ENCODE measurements at places on chromosomes 7 and 10. TPM values are rescaled to one million over a fixed set of nuclear protein-coding genes. Genes with fewer than 3 reads are reported as not detected.

LRGUK gene
- 0.18 TPM for total RNA-seq

ST8SIA6 gene
- not detected for total RNA-seq

GRCh38 chr10:44850356-44850934, 60.7 kb upstream of the TMEM72 start:
- H3K36me3 ChIP-seq = no peaks in the 10 kb centered on the region
- no peak for DNase-seq
- H3K27ac ChIP-seq = no peak overlapping the region
- H3K27me3 ChIP-seq = no peaks in the 10 kb centered on the region
- H3K4me1 ChIP-seq = no peaks in the 10 kb centered on the region

DNA sequence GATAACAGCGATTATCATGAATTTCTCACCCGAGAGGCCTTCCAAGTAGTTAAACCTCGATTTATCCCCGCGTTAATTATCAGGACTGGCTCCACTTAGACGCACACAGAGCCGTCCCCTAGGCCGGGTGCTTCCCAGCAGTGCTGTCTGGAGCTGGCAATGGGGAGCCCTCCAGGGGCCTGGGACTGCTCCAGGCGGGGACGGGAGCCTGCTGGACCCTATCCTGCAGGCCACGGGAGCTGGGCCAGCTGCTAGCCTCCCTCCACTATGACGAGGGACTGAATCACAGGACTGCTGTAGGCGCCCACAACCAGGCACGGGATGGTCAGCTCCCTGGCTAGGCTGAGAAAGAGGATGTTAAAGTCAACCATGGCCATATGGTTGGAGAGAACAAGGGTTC, 229.1 kb downstream of the ELFN1 start:
- H3K27ac ChIP-seq = no peak overlapping the region
- peaks cover 2% of the 10 kb centered on the region for H3K4me1 ChIP-seq
- no peaks in the 10 kb centered on the region for H3K27me3 ChIP-seq
- no peak for DNase-seq
- no peak overlapping the region for H3K4me3 ChIP-seq

DNA sequence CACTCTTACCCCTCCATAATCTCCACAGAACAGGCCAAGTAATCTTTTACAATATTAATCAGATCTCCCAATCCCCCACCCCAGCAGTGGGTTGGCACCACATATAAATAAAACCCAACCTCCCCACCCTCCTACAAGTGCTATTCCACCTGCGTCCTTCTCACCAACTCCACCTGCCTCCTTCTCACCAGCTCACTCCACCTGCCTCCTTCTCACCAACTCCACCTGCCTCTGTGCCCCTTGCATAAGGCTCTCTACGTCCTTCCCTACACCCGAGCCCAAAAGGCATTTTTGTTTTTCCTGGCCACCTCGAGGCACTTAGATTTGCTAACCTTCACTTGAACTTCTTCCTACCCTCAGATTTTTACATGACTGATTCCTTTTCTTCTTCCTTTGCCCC, 89.7 kb downstream of the ATE1 start:
- H3K27me3 ChIP-seq = no peaks in the 10 kb centered on the region
- no peak overlapping the region for H3K27ac ChIP-seq
- DNase-seq = no peak
- H3K36me3 ChIP-seq = peaks cover 11% of the 10 kb centered on the region
- H3K4me1 ChIP-seq = peaks cover 3% of the 10 kb centered on the region

GRCh38 chr10:77305650-77306632, 331.7 kb downstream of the KCNMA1 start:
- no peaks in the 10 kb centered on the region for H3K4me1 ChIP-seq
- H3K4me3 ChIP-seq = no peak overlapping the region
- no peak overlapping the region for H3K27ac ChIP-seq
- no peak for DNase-seq
- H3K36me3 ChIP-seq = no peaks in the 10 kb centered on the region
- peaks cover 2% of the 10 kb centered on the region for H3K27me3 ChIP-seq

MTERF1 gene
- total RNA-seq = 16.8 TPM

DNA sequence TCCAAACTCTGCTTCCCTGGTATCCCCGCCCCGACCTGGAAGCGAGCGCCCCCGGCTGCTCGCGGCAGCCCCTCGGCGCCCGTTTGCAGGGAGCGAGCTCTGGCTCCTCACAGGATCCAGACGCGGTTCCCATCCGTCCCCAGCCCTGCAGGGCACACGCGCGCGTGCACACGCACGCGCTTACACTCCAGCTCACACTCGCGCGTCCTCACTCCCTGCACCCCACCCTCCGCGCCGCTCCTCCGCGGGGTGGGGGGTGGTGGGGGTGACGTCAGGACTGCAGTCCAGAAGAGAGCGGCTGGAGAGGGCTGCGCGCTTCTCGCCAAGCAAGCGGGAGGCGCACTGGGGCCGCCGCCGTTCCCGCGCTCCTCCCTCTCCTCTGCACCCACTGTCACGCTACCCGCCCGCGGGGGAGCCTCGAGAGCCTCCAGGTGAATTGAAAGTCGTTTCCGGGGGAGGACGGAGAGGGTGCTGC, 255.6 kb downstream of the OTUD1 start:
- peaks cover 6% of the 10 kb centered on the region for H3K4me1 ChIP-seq
- no peak overlapping the region for H3K27ac ChIP-seq
- peaks cover 48% of the 10 kb centered on the region for H3K27me3 ChIP-seq

DNA sequence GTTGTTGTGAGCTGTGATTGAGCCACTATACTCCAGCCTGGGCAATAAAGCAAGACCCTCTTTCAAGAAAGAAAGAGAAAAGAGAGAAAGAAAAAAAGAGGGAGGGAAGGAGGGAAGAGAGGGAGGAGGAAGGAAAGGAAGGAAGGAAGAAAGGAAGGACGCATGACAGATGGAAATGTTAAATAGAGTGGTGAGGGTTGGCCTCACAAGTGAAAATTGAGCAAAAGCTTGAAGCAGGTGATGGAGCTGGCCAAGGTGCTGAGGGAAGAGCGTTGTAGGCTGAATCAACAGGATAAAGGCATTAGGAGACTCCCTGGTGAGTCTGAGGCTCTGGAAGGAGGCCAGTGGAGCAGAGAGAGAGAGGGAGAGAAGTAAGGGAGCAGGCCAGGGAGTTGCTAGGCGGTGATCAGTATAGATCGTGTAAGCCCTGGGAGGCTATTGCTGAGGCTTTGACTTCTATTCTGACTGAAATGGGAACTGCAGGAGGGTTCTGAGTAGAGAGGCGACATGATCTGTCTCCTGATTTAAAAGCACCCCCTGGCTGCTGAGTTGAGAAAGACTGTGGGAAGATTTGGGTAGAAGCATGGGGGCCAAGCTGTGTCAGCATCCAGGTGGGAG, 26.5 kb upstream of the TMEM248 start:
- no peaks in the 10 kb centered on the region for H3K4me1 ChIP-seq
- H3K27me3 ChIP-seq = no peaks in the 10 kb centered on the region
- no peak overlapping the region for H3K27ac ChIP-seq
- DNase-seq = no peak

NEURL1 gene
- 1.1 TPM for total RNA-seq

HOGA1 gene
- not detected for total RNA-seq

DNA sequence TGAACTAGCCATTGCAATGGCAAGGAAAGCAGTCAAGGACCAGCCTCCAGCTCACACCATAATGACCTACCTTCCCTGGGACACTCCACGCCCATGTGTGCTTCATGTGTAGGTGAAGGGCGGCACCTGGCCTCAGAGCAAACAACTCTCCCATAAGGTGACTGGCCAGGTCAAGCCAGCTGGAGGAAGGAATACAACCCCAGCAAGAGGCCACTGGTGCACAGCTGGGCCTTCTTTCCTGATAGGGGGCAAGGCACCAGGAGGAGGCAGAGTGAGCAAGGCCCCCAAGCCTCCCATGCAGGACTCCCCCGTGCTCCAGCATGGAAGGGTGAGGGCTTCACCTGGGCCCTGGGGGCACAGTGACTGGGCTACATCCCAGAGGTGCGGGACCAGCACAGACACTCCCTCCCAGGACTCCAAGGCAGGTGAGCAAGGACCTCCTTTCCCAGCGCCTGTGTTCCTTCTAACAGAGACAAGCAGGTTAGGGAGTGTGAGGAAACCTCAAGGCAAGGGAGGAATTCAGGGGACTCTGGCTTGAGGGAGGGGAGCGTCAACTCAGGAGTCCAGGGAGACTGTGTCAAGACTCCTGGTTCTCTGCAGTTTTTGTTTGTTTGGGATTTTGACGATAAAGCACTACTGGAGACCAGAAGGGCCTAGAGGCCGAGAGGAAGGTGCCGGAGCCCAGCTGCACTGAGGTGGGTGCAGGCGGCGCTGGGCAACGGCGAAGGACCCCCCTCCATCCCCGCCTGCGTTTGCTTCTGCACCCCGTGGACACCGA, 1.7 kb downstream of the PTPRN2 start:
- no peak for DNase-seq
- no peaks in the 10 kb centered on the region for H3K36me3 ChIP-seq
- H3K27ac ChIP-seq = no peak overlapping the region
- peaks cover 27% of the 10 kb centered on the region for H3K27me3 ChIP-seq

- no peaks in the 10 kb centered on the region for H3K4me1 ChIP-seq
- H3K27me3 ChIP-seq = no peaks in the 10 kb centered on the region
- H3K4me3 ChIP-seq = no peak overlapping the region
Observed at GRCh38 chr7:29609162-29610037, 45.8 kb downstream of the PRR15 start.

POLL gene
- total RNA-seq = 25.3 TPM

DNA sequence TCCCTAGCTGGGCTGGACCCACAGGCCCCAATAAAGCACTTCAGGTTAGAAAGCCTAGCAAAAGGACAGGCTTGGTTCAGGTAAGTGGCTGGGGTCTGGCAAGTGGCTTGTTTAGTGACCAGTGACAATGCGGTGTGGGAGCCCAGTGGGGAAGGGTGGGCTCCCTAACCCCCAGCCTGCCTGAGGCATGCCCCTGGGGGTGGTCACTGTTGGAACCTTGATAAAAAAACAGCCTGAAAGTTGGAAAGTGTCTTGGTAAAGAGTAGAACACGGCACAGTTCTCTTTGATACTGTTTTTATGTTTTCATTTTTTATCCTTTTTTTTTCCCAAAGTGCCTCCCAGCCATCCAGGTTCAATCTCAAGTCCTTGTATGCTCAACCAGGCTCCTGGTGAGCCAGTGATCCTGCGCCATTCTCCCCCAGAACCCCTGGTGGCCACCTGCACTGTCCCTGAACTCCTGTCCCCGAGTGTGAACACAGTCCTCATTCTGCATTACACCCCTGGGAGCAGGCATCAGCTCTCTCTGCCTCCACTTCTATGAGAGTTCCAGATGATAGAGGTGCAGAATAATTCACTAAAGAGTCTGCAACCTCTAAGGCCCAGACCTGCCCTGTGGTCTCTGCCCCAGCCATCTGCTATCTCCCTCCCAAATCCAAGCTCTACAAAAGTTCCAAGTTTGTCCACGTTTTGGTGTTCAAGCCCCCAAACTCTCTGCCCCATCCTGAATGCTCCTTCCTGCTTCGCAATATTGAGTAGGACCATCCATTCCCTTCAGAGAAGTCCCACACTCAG, 15.0 kb upstream of the CXCL12 start:
- H3K36me3 ChIP-seq = no peaks in the 10 kb centered on the region
- no peak overlapping the region for H3K4me3 ChIP-seq
- H3K27me3 ChIP-seq = peaks cover 10% of the 10 kb centered on the region
- H3K27ac ChIP-seq = no peak overlapping the region

OR2A7 gene
- 1.5 TPM for total RNA-seq

DNA sequence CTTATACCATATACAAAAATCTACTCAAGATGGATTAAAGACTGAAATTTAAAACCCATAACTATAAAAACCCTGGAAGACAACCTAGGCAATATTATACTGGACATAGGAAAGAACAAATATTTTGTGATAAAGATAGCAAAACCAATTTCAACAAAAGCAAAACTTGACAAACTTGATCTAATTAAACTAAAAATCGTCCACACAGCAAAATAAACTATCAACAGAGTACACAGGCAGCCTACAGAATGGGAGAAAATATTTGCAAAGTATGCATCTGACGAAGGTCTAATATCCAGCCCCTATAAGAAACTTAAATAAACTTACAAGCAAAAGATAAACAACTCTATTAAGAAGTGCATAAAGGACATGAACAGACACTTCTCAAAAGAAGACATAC, 240.1 kb downstream of the HGF start:
- no peaks in the 10 kb centered on the region for H3K36me3 ChIP-seq
- H3K27ac ChIP-seq = no peak overlapping the region
- no peaks in the 10 kb centered on the region for H3K27me3 ChIP-seq

BLNK gene
- total RNA-seq = not detected

HMX2 gene
- total RNA-seq = not detected

DNA sequence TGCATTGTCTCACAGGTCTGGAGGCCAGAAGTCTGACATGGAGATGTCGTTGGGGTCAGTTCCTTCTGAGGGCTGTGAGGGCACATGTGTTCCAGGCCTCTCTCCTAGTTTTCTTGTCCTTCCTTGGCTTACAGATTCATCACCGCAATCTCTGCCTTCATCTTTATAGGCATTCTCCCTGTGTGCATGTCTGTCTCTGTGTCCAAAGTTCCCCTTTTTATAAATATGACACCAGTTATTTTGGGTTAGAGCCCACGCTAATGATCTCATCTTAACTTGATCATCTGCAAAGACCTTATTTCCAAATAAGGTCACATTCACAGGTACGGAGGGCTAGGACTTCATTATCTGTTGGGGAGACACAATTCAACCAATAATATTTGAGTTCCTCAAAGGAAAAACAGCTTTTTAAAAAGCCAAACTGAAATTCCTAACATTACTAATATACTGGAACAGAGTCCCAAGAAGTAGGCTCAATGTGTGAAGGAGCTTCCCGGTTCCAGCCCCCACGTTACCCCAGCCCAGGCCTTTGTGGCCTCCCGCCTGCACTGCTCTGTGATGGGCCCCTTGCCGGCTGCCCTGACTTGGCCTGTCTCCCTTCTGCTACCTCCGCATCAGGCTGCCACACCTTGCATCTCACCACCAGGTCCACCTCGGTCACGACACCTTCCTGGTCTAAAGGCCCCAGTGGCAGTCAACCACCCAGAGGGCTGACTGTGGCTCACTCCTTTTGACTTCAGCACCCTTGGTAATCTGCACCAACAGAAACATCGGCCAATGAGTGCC, 142.7 kb downstream of the KCNMA1 start:
- no peak overlapping the region for H3K4me3 ChIP-seq
- peaks cover 12% of the 10 kb centered on the region for H3K27me3 ChIP-seq
- H3K36me3 ChIP-seq = no peaks in the 10 kb centered on the region
- DNase-seq = no peak

- peaks cover 9% of the 10 kb centered on the region for H3K36me3 ChIP-seq
- H3K27ac ChIP-seq = no peak overlapping the region
- H3K4me1 ChIP-seq = peaks cover 41% of the 10 kb centered on the region
- H3K4me3 ChIP-seq = no peak overlapping the region
- no peak for DNase-seq
Observed at GRCh38 chr10:15211464-15211979, 43.0 kb upstream of the NMT2 start.

- H3K36me3 ChIP-seq = no peaks in the 10 kb centered on the region
- no peak overlapping the region for H3K27ac ChIP-seq
- DNase-seq = no peak
Observed at GRCh38 chr7:116940689-116941370, 12.5 kb upstream of the ST7 start.

GRCh38 chr7:27700501-27700900, 37.8 kb upstream of the HIBADH start:
- DNase-seq = no peak
- H3K4me1 ChIP-seq = no peaks in the 10 kb centered on the region
- no peak overlapping the region for H3K27ac ChIP-seq
- H3K4me3 ChIP-seq = no peak overlapping the region
- peaks cover 9% of the 10 kb centered on the region for H3K27me3 ChIP-seq
